ENCODE measurements at places on chromosomes 6 and 20.

- no peak for DNase-seq
Observed at GRCh38 chr6:31529329-31530150, 778 bp downstream of the MCCD1 start.

GRCh38 chr6:123169774-123170095, 173.7 kb downstream of the CLVS2 start:
- DNase-seq, result no peak

- no peak for DNase-seq
Observed at GRCh38 chr6:131212024-131212423, 76.8 kb downstream of the AKAP7 start.

- DNase-seq, result no peak
Observed at GRCh38 chr20:2320813-2321658, 25.2 kb downstream of the TGM3 start.

GRCh38 chr20:51029963-51030920, 7.3 kb upstream of the KCNG1 start:
- no peak for DNase-seq

DNA sequence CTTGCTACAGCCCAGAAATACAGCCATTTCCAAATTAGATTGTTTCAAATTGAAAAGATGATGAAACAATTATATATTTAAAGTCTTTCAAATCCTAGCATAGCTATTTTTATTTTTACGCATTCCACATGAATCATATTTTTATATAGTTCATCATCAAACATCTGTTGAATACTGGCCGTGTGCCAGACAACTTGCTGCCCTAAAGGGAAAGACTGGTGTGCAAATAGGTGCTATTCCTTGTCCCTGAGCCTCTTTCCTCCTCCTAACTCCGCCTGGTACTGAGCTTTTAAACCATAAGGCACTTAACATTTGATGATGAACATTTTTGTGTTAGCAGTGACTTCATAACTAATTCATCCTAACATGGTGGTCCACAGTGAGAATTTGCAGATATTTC, 18.7 kb upstream of the PLCG1 start:
- no peak for DNase-seq

- no peak for DNase-seq
Observed at GRCh38 chr6:53770780-53771249, 24.0 kb upstream of the LRRC1 start.
